ENCODE measurements at places on chromosomes 13 and 19.

- DNase-seq = peak; percentile 27
These were observed at the start of gene IL12RB1 for GRCh38 chr19:18086590-18087138. Gene IL12RB1, minus strand, starts transcription at chr19:18086934. Its CDS starts 111 bp downstream, at chr19:18086823.

GRCh38 chr19:13226983-13227382, 76.8 kb downstream of the IER2 start:
- DNase-seq = no peak

DNA sequence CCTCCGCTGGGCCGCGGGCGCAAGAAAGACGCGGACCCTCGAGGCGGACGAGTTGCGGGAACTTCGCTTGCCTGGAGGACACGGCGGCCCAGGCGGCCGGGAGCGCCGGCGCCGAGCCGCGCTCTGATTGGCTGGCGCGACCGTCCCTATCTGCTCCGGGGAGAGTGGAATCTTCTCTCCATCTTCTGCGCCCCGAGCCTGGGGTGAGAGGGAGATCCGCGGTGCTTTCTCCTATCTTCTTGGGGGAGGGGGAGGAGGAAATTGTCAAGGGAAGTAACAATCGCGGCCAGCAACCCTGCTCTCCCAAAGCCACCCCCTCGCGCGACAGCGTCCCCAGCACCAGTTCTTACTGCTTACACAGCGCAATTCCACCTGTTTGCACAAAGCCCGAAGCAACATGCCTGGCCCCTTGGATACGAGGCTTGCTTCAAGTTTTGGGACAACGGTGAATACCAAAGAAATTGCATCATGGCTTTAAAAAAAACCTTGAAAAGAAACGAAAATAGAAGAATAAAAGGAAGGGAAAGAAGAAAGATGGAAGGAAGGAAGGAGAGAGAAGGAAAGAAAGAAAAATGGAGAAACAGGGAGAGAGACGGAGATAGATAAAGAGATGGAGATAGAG, 4.8 kb downstream of the SOX21 start:
- no peak for DNase-seq

DNA sequence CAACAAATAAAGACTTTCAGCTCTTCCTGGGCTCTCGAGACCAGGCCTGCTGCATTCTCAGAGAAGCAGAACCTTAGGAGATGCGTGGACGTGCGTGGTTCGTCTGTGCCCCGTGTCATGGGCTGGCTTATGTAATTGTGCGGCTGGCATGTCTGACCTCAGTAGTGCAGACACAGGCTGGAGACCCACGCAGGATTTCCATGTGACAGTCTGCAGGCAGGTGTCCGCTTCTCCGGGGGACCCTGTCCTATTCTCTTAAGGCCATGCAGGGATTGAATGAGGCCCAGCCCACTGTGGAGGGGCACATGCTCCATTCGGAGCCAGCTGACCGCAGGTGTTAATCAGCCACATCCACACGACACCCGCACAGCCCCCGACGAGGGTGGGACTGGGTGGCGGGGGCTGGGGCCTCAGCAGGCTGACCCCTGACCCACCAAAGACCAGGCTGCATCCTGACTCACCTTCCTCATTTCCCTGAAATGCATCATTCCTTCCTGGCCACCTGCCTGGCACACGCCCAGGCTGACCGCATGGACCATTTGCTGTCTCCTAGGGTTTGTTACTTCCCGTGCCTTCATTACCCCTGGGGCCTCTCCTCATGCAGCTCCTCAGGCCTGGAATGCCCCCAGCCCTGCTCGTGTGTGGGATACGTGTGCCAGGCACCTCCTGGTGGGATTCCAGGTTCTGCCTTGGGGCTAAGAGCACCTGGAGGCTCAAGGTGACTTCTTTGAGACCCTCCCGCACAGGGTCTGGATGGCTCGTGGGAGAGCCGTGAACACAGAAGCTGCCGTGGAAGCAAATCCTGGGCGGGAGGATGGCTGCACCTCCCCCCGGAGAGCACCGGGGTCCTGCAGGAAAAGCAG, 10.7 kb upstream of the MCF2L start:
- no peak for DNase-seq

GRCh38 chr13:88142653-88143052, 471.5 kb downstream of the SLITRK5 start:
- no peak for DNase-seq

DNA sequence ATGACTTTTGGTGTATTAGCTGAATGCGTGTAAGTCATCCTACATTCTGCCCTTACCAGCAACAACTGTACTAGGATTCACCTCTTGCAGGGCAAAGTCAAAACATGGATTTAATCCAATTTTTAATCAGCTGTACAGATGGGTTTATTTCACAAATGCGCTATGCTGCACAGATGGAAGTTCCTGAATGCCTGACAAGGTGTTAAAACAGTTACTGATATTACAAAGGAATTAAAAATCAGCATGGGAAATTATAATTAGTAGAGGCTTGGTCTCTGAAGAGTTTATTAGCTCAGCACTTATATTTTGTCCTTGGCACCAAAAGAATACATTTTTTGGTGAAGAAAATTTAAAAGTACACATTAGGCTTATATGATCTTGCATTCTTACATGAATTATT, 448.9 kb downstream of the PCDH9 start:
- DNase-seq = no peak

GRCh38 chr19:1752757-1753728, at the start of gene ONECUT3:
Gene ONECUT3, plus strand, starts transcription at chr19:1753506. Its CDS starts 157 bp downstream, at chr19:1753663.
- no peak for DNase-seq

- DNase-seq = no peak
These were observed 17.7 kb downstream of the PLEKHF1 start for GRCh38 chr19:29683009-29683408.

DNA sequence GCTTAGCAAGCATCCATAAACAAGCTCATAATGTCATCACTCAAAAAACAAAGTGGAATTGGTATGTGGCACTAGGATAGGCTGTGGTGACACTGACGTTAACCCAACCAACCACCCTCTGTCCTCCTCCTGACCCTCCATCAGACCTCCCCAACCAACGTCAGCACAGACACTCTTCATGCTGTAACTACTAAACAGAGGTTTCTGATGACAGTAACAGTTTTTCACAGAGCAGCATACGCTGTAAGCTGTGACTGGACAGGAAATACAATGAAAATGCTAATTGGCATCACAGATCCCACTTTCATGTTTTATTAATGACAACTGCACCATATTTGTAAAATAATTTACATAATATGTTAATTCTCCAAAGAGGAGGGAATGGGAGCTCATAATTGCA, 238.0 kb downstream of the IRS2 start:
- no peak for DNase-seq

GRCh38 chr19:55498246-55498840, 10.1 kb downstream of the SSC5D start:
- DNase-seq = no peak

Data from stimulated activated CD8-positive, alpha-beta memory T cell treated with anti-CD3 and anti-CD28 coated beads, Interleukin-4, amount 100 ng/mL, for 24 hours (primary cell).